Left colon (tissue), 2 donors: ENCODE measurements at places on chromosomes 7 and 10. TPM values are rescaled to one million over a fixed set of nuclear protein-coding genes. Genes with fewer than 3 reads are reported as not detected.

PKD2L1 gene
- 0.20 TPM for total RNA-seq

ADAM22 gene
- total RNA-seq, result 3.1 TPM

FOXI2 gene
- total RNA-seq, result not detected

LARP4B gene
- 124 TPM for total RNA-seq

ERVW-1 gene
- total RNA-seq, result not detected

GJC3 gene
- not detected for total RNA-seq

AASS gene
- total RNA-seq, result 5.1 TPM

GARS1 gene
- 104 TPM for total RNA-seq
